Colonic mucosa (tissue), 4 donors: ENCODE measurements at places on chromosomes 11 and 22.

DNA sequence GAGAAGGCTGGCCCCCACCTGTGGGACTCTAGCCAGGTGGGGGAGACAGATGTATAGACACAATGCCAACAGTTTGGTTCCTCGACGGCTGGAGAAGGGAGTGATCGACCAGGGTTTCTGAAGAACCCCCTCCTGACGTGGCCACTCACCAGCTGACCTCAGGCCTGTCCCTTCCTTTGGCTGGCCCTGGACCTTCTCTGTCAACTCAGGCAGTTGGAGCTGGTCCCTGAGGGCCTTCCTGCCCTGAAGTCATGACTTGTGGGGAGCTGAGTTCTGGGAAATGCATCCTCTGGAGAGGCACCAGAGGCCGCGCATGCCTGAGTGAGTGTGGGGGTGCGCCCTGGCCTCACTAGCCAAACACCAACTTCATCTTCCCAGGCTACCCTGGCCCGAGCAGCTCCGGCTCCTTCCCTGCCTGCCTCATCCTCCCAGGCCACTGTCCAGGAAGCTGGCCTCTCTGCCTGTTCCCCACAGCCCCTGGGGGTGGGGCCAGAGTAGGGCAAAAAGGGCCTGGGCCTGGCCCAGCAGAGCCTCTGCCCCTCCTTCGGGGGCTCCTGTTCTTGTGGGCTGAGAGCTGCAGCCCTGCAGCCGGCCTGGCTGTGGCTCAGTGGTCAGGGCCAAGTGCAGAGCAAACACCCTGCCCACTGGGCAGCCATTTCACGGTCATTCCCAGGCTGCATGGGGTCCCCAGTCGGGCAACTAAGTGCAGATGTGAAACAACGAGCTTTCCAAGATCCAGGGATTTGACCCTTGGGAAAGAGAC, 23.6 kb downstream of the TXN2 start:
- DNase-seq: no peak

- no peak for DNase-seq
These were observed 6.7 kb upstream of the OR5I1 start for GRCh38 chr11:55942785-55943392.

GRCh38 chr22:25875461-25875860, 133.5 kb downstream of the MYO18B start:
- DNase-seq: no peak

DNA sequence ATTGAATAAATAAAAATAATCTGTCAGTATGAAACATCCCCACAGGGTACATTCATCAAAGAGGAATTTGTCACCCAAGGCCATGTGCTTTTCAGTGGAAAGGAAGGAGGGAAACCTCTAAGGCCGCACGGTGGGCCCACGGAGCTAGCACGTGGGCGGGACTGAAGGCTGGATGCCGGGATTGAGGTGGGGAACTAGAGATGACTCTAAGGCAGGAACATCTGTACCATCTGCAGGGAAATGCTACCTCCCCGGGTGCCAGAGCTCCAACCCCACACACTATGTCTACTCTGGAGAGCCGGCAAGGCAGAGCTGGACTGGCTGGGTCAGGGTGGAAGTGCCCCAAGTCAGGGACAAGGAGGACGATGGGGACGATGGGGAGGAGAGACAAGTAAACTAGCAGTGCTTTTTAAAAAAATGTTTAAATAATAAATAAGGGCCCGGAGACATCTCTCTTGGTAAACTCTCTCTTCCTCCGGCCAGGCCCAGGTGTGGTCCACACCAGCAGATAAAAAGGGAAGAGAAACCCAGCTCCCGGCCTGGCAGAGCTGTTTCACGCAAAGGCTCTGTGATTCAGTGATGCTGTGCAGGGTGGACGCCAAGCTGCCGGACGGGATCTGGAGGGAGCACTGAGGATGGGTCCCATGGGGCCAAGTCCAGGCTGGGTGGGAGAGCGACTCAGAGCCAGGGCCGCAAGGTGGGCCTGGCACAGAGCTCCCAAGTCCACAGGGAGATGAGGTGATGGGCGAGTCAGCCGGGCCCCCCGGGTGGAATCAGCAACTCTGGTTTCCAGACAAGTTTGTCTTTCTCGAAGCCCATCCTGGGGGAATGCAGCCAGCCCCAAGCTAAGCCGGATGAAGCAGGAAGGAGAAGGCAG, 5.8 kb downstream of the LIF start:
- DNase-seq: no peak

DNA sequence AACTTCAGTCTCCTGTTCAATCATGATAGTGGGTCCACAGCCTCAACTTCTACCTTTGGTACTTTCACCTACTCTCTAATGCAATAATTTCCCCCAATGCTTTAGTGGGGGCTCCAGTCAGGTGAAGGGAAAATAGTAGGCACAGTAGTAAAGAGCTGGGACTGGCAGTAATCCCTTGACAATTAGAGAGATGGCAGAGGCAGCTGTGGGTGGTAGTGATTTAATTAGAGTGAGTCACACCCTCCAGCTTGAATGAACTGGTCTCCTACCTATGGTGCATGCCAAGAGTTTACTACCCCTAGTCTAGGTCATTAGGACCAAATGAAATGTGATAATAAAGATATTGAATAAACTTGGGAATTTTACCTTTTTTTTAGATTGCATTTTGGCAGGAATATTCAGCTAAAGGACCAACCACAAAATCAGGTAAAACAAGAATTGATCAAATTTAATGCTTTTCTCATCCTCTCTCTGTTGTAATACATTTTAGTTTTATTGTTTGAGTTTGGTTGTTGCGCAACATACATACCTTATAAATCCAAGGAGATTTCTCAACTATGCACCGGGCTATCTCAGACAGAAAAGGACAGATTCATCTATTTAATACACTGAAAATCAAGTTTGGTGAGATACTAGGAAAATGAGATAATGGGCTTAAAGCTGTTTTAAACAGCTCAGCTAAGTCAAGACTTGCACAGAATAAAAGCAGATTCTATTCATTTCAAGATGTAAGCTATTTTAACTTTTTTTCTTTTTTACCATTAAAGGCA, 9.0 kb downstream of the PRRG4 start:
- DNase-seq: peak; percentile 63

GRCh38 chr22:35275580-35275979, 18.3 kb downstream of the HMGXB4 start:
- no peak for DNase-seq

- no peak for DNase-seq
These were observed 395.2 kb upstream of the CNTN5 start for GRCh38 chr11:98625526-98625925.

DNA sequence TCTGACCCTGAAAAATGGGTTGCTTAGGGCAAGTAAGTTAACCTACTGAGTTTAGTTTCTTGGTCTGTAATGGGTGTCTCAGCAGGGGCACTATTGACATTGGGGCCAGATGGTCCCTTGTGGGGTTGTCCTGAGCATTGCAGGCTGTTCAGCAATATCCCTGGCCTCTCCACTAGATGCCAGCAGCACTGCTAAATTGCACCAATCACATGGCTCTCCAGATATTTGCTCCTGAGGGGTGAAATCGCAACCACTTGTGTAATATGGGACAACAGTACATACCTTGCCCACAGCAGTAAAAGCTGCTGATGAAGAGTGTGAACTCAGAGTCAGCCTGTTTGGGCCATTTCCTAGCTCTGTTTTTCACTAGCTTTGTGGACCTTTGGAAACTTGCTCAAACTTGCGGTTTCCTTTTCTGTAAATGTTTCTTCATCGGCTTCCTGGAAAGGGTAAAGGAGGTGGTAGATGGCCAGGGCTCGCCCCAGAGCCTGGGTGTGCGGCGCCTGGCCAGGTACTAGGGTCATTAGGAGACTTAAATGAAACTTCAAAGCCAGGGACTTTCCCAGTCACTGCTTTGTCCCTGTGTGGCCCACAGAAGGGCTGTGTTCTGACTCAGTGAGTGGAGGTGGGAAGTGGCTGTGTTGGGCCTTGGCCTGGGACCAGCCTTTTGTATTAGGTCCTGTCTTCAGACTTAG, 13.0 kb downstream of the NCF4 start:
- no peak for DNase-seq

DNA sequence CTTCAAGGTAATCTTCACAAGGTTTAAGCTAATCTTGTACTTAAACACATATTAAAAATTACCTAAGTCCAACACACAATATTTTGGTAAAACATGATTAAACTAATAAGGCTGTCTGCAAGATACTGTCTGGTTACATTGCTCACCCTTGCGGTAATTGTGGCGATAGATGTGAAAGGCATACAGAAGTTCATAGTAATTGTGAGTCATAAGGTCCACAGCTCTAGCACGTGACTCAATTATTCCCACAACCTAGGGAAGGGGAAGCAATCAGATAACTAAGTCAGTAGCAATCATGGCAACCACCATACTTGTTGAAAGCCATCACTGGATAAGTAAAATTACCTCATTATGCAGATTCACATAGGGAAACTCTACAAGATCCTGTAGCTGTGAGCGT, 30.5 kb upstream of the FNBP4 start:
- no peak for DNase-seq

GRCh38 chr22:37300551-37301017, 18.3 kb downstream of the CYTH4 start:
- DNase-seq: no peak

DNA sequence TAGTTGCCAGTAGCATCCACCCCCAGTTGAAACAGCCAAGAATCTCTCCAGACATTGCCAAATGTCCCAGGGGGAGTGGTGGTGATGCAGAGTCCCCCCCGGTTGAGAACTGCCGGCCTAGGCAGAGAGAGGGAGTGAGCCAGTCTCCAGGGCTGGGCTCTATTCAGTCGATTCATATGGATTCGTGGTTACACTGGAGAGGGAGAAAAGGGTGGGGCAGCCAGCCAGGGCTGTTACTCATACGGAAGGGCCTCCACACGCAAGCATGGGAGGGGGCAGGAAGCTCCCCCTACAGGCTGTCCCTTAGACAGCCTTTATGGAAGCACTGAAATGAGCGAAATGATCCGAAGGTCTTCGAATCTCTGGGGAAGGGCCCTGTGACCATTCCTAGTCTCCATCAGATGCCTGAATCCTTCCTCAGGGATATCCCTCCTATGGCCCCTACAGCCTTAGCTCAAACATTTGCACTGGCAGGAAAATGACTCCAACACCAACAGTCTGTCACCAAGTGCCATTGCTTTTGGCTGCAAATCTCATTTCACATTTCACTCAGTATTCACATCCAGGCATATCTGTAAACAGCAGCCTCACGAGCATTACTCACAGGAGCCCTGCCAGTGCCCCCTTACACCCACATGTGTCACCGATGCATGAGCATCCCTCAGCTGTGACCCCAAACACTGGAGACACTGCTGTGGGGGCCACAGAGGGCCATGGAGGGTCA, 18.4 kb upstream of the TLCD5 start:
- DNase-seq: peak; percentile 76

DNA sequence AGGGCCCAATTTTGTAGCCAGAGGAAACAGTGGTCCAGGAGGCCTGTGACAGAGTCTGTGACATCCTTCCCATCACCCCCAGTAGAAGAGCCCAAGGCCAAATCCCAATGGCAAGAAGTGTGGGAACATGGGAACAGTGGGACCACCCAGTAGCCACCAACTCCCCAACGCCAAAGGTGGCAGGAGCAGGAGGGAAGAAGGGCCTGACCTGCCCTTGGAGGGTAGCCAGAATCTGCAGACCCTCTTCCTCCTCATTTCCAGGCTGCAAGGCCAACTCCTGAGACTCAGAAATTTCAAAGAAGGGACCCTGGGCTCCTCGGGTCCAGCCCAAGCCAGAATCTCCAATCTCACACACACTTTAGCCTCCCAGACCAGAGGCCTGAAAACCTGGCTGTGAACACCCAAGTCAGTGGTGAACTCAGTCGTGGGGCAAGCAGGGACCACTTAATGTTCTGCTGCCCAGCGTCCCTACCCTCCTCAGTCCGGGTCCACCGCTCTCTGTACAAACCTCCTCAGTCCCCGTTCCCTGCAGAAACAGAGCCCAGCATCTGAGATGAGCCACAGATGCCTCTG, 6.2 kb downstream of the RAB3IL1 start:
- no peak for DNase-seq

- no peak for DNase-seq
These were observed 2.6 kb downstream of the KCNJ5 start for GRCh38 chr11:128893578-128894285.

DNA sequence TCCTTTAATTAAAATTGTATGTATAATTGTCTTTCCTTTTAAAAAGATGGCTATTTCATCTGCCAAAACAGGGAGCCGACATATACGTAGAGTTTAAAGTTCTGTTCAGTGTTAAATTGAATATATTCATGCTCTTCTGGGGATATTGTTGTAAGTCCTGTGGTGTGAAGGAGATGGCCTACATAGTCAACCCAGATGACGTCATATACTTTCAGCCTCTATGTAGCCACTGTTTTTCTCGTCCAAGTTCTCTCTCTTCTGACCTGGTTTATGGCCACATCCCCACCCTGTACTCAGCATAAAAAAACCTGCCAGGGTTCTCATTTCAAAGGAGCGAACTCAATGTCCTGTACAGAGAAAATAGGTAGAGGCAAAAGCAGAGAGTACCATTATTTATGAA, 509.4 kb upstream of the ARHGAP42 start:
- no peak for DNase-seq

DNA sequence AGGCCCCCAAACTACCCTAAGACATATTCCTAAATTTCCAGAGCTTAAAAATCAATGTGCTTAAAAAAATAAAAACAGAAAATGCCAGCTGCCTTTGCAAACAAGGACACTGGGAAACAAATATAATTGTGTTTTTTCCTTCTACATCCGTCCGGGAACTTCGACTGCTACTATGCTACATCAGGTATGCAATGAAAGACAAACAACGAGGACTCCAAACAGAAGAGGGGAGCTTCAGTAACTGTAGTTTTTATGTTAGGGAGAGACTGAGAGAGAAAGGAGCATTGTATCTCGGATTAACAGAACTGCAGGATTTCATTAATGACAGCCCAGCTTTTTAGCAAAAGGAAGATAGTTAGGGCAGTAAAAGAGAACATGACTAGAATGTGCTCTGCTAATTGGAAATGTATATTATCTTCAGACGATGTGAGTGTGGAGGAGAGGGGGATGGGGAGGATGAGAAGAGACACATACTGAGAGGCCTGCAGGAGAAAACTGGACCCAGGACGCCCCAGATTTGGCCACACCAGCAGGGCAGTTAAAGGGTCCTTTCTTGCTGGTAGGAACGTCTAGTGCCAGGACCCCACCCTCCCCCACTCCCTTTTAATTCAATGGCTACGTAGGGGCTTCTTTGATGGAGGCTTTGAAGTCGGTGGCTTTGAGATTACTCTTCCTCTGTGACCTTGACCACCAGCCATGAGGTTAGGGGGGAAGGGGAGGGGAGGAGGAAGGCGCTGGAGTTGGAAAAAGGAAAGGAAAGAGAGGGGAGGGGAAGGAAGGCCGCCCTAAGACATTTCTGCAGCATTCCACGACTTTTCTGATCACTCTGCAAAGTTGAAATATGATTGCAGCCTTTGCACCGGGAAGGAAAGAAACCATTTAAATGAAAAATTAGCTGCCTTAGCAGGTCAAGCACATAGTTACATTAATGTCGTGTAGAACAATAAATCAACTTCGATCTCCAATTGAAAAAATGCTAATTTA, 187.1 kb downstream of the BLID start:
- DNase-seq: no peak

GRCh38 chr22:49449811-49450446, 377.7 kb downstream of the BRD1 start:
- no peak for DNase-seq

DNA sequence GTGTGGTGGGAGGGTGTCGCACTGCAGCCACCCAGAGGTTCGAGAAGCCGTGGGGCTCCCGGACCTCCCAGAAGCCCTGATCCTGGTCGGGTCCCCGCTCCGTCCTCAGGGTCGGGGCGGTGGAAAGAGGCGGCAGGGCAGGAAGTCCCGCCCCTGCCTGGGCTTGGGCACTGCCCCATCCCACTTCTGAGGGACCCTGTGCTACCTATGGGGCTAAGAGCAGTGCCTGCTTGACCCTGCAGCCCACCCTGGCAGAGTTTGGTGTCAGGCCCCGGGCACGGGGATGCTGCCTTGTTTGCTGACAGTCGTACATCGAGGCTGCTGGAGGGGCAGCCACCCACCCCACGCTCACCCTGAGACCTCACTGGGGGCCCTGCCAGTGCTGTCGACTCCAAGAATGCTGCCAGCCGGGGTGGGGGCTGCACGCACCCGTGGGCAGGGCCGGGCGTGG, 19.4 kb downstream of the RNH1 start:
- no peak for DNase-seq
